Ovary (tissue), 10 donors: ENCODE measurements at places on chromosomes 2 and 18.

DNA sequence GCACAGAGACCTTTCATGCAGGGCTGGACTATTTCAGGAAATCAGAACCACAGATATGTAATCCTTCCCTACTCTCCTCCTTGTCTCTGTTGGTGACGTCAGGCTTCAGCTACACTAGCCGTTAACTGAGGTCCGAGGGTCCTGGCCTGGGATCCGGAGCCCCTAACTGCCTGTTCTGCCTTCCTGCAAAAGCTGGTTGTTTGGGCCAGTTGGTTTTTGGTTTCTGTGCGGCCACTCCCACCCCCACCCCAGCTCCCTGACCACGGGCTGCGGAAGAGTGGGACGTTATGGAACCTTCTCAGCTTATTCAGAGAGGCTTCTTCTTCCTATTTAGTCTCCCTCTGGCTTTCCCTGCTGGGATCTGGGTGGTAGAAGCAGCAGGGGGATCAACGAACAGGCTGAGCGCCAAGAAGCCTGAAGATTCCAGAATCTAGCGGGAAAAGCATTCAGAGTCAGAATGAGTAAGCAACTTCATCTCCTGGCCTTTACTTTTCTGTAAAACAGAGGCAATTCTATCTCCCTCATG, 49.3 kb upstream of the ROCK2 start:
- no peak overlapping the region for H3K27ac ChIP-seq
- DNase-seq, result no peak
- H3K27me3 ChIP-seq, result no peaks in the 10 kb centered on the region
- H3K4me1 ChIP-seq, result peaks cover 2% of the 10 kb centered on the region

DNA sequence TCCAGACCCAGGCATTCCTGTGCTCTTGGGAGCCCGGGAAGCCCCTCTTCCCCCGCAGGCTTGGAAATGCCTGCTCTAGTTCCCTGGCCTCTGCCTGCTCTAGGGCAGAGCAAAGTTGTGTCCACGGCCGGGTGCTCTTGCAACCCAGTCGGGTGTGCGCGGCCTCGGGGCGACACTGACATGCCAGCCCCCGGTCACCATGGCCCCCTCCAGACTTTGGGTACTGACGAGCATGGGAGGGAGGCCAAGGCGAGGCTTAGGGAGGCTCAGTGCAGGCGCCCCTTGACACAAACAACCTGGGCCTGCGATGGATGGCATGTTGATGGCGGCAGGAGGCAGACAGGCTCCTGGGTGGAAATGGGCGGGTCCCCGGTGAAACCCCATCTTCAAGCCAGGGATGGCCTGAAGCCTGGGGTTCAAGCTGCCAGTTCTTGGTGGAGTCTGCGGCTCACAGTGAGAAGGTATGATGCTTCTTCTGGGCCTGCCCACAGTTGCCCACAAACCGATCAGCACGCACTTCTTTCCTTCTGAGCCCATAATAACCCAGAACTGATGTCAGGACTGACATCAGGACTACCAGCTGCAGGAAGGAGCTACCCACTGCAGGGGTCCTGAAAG, 689.9 kb downstream of the DSC3 start:
- H3K4me3 ChIP-seq, result no peak overlapping the region
- no peaks in the 10 kb centered on the region for H3K27me3 ChIP-seq
- DNase-seq, result no peak

DNA sequence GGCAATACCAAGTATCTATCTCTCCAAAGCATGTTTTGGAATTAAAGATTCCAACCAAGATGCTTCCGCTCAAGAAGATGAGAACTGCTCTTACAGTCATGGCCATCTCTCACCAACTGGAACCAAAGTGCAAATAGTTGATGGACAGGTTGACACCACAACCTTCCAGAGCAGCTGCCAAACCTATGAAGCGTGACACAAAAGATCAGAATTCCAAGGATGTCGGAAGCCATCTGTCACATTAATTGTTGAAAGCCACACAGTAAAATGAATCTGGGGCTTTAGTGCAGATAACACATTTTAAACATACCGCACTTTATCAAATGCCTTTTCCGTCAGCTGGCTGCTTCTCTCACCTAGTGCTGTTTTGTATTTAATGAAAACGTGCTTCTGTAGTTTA, 195.7 kb downstream of the CDH20 start:
- no peak overlapping the region for H3K4me3 ChIP-seq
- no peaks in the 10 kb centered on the region for H3K36me3 ChIP-seq
- no peak overlapping the region for H3K27ac ChIP-seq
- no peaks in the 10 kb centered on the region for H3K4me1 ChIP-seq

DNA sequence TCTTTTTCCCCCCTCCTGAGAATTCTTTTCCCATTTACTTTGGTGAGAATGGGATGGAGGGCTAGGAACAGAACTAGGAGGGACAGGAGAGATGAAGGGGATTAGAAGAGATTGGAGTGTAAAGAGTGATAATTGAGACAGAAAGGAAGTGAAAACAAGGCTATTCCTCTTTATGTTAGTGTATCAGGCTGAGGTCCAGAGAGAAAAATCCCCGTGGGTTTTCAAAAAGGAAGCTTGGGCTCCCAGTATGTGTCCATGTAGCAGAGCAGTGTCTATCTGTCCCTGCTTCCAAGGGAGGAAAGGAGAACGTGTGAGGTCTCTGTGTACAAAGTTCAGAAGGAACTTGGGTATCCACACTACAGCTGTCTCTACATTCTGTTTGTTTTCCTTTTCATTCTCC, 59.9 kb upstream of the KCNE4 start:
- H3K4me3 ChIP-seq, result no peak overlapping the region
- no peak overlapping the region for H3K27ac ChIP-seq
- H3K36me3 ChIP-seq, result no peaks in the 10 kb centered on the region
- H3K4me1 ChIP-seq, result peaks cover 3% of the 10 kb centered on the region
- H3K27me3 ChIP-seq, result no peaks in the 10 kb centered on the region

GRCh38 chr2:180343528-180344345, 336.6 kb upstream of the CWC22 start:
- no peak overlapping the region for H3K4me3 ChIP-seq
- no peaks in the 10 kb centered on the region for H3K36me3 ChIP-seq
- no peak overlapping the region for H3K27ac ChIP-seq
- H3K4me1 ChIP-seq, result no peaks in the 10 kb centered on the region

GRCh38 chr2:29351248-29351647, 236.0 kb downstream of the CLIP4 start:
- H3K27me3 ChIP-seq, result no peaks in the 10 kb centered on the region
- no peak for DNase-seq
- no peak overlapping the region for H3K4me3 ChIP-seq

- H3K4me3 ChIP-seq, result no peak overlapping the region
- DNase-seq, result no peak
- H3K27me3 ChIP-seq, result no peaks in the 10 kb centered on the region
- no peak overlapping the region for H3K27ac ChIP-seq
These were observed 2031.3 kb upstream of the CELF4 start for GRCh38 chr18:39596891-39597290.

DNA sequence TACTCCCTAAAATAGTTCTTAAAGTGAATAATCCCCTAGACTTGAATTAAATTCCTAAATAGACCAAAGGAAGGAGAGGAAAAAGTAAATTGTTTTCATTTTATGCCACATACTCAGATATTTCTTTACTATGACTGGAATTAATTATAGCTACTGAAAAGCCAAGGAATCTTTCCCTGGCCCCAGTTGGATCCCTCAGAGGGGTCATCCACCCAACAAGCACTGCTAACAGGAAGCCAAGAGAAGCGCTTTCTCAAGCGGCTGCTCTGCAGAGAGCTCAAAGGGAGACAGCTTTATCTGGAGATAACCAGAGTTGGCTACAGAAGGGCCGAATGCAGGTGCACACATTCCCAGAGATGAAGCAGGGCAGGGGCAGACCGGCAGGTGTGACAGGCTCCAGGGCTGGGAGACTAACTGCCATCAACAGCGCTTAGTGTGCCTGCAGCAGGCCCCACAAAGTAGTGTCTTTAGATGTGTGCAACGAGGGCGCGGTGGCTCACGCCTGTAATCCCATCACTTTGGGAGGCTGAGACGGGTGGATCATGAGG, 51.1 kb downstream of the POLR1A start:
- no peak overlapping the region for H3K27ac ChIP-seq
- H3K4me3 ChIP-seq, result no peak overlapping the region
- no peaks in the 10 kb centered on the region for H3K36me3 ChIP-seq
- DNase-seq, result peak; percentile 23

GRCh38 chr2:100692381-100692780, 127.6 kb upstream of the NPAS2 start:
- no peak for DNase-seq
- no peaks in the 10 kb centered on the region for H3K27me3 ChIP-seq
- no peaks in the 10 kb centered on the region for H3K4me1 ChIP-seq
- no peak overlapping the region for H3K4me3 ChIP-seq
- H3K36me3 ChIP-seq, result no peaks in the 10 kb centered on the region

DNA sequence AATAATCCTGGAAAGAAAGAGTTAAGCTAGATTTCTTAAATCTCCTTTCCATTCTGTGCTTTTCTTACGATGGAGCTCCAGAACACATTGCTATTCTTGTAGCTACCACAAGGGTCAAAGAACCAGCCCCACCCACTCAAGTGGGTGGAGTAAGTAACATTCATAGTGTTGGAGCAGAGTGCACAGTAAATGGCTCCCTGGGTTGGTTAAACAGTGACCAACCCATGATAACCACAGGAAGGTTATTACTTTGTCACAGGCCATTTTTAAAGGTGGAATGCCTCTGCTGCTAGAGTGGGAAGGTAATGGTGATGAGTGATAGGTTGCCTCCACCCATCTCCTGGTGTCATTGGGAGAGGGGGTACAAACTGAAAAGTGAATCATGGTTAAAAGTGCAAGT, 13.9 kb downstream of the ARPC2 start:
- H3K27ac ChIP-seq, result no peak overlapping the region
- peaks cover 14% of the 10 kb centered on the region for H3K4me1 ChIP-seq
- no peak overlapping the region for H3K4me3 ChIP-seq
- H3K36me3 ChIP-seq, result no peaks in the 10 kb centered on the region
- no peak for DNase-seq
- no peaks in the 10 kb centered on the region for H3K27me3 ChIP-seq

- H3K4me1 ChIP-seq, result peaks cover 2% of the 10 kb centered on the region
- no peak for DNase-seq
- no peaks in the 10 kb centered on the region for H3K36me3 ChIP-seq
- no peaks in the 10 kb centered on the region for H3K27me3 ChIP-seq
- H3K4me3 ChIP-seq, result no peak overlapping the region
These were observed 30.5 kb downstream of the PREPL start for GRCh38 chr2:44330801-44331200.

DNA sequence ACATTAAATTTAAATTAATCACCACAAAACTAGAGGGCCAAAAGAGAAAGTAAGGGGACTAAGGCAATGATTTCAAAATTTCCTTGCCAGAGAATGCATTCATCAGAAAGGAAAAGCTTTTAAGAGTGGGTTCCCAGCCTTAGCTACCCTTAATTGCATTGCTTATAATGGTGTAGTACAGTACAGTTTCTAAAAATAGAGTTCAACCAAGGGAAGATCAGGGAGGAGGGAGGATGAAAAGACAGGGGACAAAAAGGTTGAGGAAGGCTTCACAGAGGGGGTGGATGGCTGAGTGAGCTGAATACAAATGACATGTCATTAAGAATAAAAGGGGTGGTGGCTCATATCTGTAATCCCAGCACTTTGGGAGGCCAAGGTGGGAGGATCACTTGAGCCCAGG, 119.9 kb downstream of the RBMS1 start:
- H3K27me3 ChIP-seq, result no peaks in the 10 kb centered on the region
- H3K36me3 ChIP-seq, result no peaks in the 10 kb centered on the region
- no peak overlapping the region for H3K27ac ChIP-seq
- peaks cover 42% of the 10 kb centered on the region for H3K4me1 ChIP-seq
- DNase-seq, result no peak
- no peak overlapping the region for H3K4me3 ChIP-seq

- no peak for DNase-seq
These were observed 63.4 kb downstream of the NFATC1 start for GRCh38 chr18:79458917-79459803.

GRCh38 chr2:121298476-121298875, 13.5 kb upstream of the TFCP2L1 start:
- no peaks in the 10 kb centered on the region for H3K27me3 ChIP-seq
- no peak overlapping the region for H3K27ac ChIP-seq
- H3K36me3 ChIP-seq, result no peaks in the 10 kb centered on the region
- no peak for DNase-seq
- H3K4me3 ChIP-seq, result no peak overlapping the region
- H3K4me1 ChIP-seq, result no peaks in the 10 kb centered on the region

DNA sequence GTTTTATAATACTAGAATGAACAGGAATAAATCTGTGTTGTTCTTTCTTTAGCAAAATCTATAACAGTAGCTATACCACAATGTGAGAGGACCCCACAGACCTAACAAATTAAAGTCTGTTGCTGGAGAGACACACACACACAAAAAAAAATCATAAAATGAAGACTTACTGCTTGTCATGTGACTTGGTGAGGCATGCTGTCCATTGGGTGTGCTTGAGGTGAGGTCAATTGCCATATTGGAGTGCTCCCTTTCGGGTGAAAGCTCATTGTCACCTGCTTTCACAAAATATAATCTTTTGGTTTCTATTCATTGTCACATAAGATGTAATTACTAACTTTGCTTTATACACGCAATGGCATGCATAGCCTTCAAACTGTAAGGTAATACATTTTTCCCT, 3.9 kb downstream of the IKZF2 start:
- no peaks in the 10 kb centered on the region for H3K4me1 ChIP-seq
- no peaks in the 10 kb centered on the region for H3K36me3 ChIP-seq
- H3K4me3 ChIP-seq, result no peak overlapping the region
- H3K27me3 ChIP-seq, result no peaks in the 10 kb centered on the region
- H3K27ac ChIP-seq, result no peak overlapping the region
- DNase-seq, result no peak

GRCh38 chr2:27223416-27223815, 6.2 kb downstream of the CAD start:
- H3K27ac ChIP-seq, result no peak overlapping the region
- no peak for DNase-seq
- H3K4me3 ChIP-seq, result no peak overlapping the region
- no peaks in the 10 kb centered on the region for H3K4me1 ChIP-seq
- H3K36me3 ChIP-seq, result no peaks in the 10 kb centered on the region
- no peaks in the 10 kb centered on the region for H3K27me3 ChIP-seq

- no peak overlapping the region for H3K27ac ChIP-seq
- H3K4me3 ChIP-seq, result no peak overlapping the region
- no peaks in the 10 kb centered on the region for H3K36me3 ChIP-seq
- DNase-seq, result no peak
- H3K4me1 ChIP-seq, result peaks cover 2% of the 10 kb centered on the region
- H3K27me3 ChIP-seq, result no peaks in the 10 kb centered on the region
These were observed 254.6 kb upstream of the RBBP8 start for GRCh38 chr18:22678486-22678885.

GRCh38 chr18:29307231-29307630, 1130.3 kb upstream of the CDH2 start:
- H3K36me3 ChIP-seq, result no peaks in the 10 kb centered on the region
- no peak overlapping the region for H3K4me3 ChIP-seq

- no peak for DNase-seq
- no peak overlapping the region for H3K4me3 ChIP-seq
- no peaks in the 10 kb centered on the region for H3K27me3 ChIP-seq
- H3K4me1 ChIP-seq, result no peaks in the 10 kb centered on the region
- no peaks in the 10 kb centered on the region for H3K36me3 ChIP-seq
These were observed 142.9 kb upstream of the NXPH2 start for GRCh38 chr2:138922973-138923563.

DNA sequence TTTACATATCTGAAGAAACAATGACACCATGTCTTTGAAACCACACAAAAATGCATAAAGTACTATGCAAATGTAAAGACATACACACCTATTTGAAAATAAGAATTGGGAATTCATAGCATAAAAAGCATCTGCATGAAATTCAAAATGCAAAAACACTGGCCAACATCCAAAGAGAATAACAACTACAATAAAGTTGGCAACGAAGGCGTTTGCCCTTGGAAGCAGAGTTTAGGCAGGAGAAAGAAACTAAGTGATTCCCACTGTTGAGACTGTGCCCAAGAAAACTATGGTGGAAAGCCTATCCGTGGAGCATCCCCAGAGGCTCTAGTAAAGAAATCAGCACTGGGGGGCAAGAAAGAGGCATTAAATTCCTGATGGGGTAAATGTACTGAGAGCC, 292.8 kb downstream of the RIT2 start:
- H3K4me3 ChIP-seq, result no peak overlapping the region
- H3K36me3 ChIP-seq, result no peaks in the 10 kb centered on the region
- H3K27me3 ChIP-seq, result no peaks in the 10 kb centered on the region
- H3K27ac ChIP-seq, result no peak overlapping the region
- H3K4me1 ChIP-seq, result no peaks in the 10 kb centered on the region
